ENCODE measurements at places on chromosomes 16 and 17.

GRCh38 chr17:2266045-2266864 is 37.3 kb downstream of the SMG6 start:
- peak; percentile 44 for DNase-seq

DNA sequence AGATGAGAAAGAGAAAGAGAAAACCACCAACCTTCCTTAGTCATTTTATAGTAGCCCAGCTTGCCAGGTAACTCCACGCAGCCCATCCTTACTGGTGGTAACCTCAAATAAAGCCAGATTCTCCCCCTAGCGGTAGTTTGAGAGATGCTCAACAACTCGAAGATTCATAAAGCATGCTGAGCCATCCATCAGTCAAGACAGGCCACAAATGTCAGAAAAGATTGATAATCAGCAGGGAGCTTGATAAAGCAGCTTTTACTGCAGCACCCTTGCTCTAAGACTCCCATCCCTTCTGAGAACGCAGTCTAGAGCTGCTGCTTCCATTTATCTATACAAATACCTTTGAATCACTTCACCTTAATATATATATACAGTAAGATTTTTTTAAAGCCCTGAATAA is 451.5 kb upstream of the HSBP1 start:
- peak; percentile 53 for DNase-seq

DNA sequence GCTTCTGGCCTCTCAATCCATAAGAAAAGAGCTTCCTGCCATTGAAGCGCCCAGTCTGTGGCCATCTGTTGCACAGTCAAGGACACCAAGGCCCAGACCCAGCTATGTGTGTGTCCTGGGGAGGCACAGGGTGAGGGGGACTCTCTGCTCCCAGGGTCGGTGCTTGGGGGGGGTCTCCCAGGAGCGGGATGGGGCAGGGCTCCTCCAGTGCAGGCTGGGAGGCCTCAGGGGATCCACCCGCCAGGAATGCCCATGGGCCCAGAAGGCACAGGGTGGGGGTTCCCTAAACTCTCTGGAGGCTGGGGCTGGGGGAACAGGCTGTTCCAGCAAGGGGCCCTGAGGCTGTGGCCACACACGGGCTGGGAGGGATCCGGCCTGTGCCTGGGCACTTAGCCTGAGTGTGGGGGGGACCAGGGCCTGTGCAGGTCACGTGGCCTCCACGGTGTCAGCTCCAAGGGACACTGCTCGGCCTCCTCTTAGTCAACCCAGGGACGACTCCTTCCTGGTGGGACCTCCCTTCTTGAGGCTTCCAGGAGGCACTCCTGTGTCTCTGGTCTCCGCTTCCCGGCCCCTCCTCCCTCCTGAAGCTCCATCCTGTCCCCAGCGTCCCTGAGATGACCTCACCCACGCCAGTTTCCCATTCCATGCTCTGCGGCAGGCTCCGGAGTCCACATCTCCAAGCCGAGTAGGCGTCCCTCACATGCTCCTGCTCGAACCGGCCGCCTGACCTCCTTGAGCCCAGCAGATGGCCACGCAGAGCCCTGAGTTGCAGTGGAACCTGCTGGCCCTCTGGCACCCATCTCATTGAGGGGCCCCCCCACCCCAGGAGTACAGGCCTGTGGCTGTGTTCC is 23.1 kb upstream of the BAHCC1 start:
- peak; percentile 69 for DNase-seq

DNA sequence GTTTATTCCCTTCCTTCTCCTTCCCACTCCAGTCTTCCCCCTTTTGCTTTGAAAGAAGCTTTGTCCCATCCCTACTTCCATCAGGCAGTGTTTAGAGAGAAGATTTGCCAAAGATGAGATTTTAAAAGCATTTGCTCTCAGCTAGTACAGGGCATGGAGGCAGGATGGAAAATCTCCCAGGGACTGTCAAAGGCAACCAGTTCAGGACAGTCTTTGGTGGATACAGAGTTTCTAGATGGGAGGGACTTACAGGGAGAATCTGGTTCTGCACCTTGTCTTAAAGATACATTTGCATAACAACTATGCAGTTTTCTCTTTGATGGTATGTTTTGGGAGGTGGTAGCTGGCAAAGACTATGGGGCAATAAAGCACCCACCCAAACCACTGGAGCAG is 26.2 kb downstream of the CHD9 start:
- DNase-seq: no peak
